ENCODE measurements at places on chromosomes 12 and 14.

- DNase-seq, result no peak
These were observed 56.7 kb downstream of the PPFIBP1 start for GRCh38 chr12:27580561-27581330.

- no peak for DNase-seq
These were observed 87.7 kb downstream of the ITPK1 start for GRCh38 chr14:93027810-93028723.

DNA sequence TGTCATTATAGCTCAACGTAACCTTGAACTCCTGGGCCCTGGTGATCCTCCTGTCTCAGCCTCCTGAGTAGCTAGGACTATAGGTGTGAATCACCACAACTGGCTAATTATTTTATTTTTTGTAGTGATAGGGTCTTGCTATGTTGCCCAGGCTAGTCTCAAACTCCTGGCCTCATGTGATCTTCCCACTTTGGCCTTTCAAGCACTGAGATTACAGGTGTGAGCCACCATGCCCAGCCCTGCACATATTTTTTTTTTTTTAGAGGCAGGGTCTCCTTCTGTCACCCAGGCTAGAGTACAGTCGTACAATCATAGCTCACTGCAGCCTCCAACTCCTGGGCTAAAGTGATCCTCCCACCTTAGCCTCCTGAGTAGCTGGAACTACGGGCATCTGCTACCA is 8.9 kb downstream of the TMEM116 start:
- DNase-seq, result no peak

GRCh38 chr12:132056951-132057350 is 87.2 kb downstream of the DDX51 start:
- DNase-seq, result no peak

DNA sequence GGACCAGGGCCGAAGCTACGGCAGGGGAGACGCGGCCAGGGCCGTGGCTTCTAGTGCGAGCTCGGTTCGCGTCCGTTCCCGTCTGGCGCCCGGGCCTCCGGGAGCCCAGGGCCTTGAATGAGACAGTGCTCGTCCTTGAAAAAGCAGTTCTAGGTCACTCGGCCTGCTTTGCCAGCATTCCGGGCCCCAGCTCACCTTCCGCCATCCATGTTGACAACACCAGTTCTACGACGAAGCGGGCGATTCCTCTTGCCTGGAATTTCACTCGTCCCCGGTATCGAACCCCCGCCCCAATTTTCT is 4.5 kb downstream of the OR10AD1 start:
- no peak for DNase-seq

GRCh38 chr14:70832561-70833305 is 23.4 kb upstream of the MAP3K9 start:
- no peak for DNase-seq
